Peyer's patch (tissue), 4 donors: ENCODE measurements at places on chromosomes 7 and 10. TPM values are rescaled to one million over a fixed set of nuclear protein-coding genes. Genes with fewer than 3 reads are reported as not detected.

- DNase-seq: peak; percentile 82
Measured at GRCh38 chr10:44325157-44325556, 59.7 kb downstream of the CXCL12 start.

- no peak for DNase-seq
Measured at GRCh38 chr10:2145926-2146478, 408.7 kb upstream of the ADARB2 start.

DNA sequence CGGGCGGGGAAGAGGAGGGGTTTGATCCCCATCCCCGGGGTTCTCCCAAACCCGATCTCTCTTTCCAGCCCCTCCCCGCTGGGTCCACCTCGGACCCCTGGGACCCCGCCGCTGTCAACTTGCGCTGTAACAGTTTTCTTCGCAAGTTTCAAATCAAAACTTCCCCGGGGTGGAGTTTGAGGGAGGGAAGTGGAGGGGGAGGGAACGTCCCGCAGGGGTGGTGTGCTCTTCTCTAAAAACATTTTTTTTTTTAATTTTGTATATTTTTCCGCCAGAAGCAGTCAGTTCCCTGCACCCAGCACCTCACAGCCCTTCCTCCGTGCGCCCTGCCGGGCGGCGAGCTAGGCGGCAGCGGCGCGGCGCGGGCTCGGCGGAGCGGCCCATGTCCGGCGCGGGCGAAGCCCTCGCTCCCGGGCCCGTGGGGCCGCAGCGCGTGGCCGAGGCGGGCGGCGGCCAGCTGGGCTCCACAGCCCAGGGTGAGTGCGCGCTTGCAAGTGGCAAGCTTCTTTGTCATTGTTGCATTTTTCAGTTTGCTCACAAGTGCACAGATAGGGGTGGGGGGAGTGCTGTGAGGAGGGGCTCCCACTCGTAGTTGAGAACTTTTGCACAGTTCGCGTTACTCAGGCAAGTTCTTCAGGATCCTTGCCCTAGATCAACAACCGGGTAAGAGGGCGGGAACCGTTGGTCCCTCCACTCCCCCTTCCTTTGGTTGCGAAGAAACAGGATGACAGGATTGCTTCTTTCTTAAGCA, 933 bp downstream of the MDFIC start:
- peak; percentile 74 for DNase-seq

DNA sequence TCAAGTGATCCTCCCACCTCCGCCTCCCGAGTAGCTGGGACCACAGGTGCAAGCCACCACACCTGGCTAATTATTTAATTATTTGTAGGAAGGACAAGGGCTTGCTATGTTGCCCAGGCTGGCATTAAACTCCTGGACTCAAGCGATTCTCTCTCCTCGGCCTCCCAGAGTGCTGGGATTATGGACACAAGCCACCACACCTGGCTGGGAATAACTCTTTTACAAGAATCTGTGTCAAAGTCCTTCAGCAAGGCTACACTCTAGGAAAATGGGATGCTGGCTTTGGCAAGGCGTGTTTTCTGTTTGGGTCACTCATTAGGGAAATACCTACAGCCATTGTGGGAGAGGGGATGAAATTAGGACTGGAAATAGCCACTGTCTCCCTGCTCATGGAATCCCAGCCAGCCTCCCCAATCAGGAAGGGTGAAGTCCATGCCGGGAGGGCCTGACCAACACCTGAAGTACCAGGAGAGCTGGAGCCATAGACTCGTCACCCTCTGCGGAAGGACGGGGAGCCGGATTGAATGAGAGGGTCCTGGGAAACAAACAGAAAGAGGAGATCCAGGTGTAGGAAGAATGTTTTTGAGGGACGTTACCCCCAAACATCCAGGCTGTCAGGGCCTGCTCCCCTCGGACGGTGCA, 72.2 kb upstream of the MYL10 start:
- DNase-seq: peak; percentile 77

- DNase-seq: no peak
Measured at GRCh38 chr7:119963654-119964053, 309.3 kb upstream of the KCND2 start.

- DNase-seq: no peak
Measured at GRCh38 chr7:105975770-105976417, 12.8 kb downstream of the CDHR3 start.

GRCh38 chr7:73328696-73329095, 735 bp downstream of the FKBP6 start:
- no peak for DNase-seq

DNA sequence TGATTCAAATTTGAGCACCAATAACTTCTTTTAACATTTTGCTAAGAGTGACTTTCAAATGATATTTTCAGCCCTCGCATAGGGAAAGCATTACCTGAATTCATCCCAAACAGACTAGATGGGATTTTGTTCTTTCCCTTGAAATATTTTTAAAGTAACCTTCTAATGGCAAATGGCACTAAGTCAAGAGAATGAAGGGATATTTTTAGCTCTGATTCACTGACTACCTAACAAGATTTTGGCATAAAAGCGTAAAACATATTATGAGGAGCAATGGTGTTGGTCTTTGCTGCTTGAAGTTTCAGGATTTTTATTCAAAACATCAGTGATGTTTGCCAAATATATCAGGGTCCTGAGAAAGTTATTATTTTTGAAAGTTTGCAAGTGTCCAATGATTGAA, 290.3 kb downstream of the CDK14 start:
- no peak for DNase-seq

- DNase-seq: no peak
Measured at GRCh38 chr10:14439451-14440259, 108.9 kb upstream of the FRMD4A start.

GRCh38 chr10:75126277-75126676, 14.8 kb downstream of the SAMD8 start:
- DNase-seq: no peak

GRCh38 chr10:120161111-120161510, 268.6 kb downstream of the SEC23IP start:
- no peak for DNase-seq

GRCh38 chr10:48255722-48256121, 18.8 kb downstream of the FRMPD2 start:
- no peak for DNase-seq

DNA sequence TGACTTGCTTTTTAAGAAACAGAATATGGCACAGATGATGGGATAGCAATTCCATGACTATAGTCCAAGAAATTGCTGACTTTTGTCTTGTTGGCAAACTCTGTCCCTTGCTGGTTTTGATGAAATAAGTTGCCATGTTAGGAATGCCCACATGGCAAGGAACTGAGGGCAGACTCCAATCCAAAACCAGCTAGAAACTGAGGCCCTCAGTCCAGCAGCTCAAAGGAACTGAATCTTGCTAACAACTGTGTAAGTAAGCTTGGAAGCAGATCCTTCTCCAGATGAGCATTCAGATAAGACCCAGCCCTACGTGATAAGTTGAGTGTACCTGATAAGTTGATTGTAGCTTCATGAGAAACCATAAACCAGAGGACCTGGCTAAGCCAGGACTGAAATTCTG, 64.3 kb upstream of the BMPER start:
- no peak for DNase-seq

GRCh38 chr10:110137142-110137545, 70.3 kb upstream of the MXI1 start:
- no peak for DNase-seq

- DNase-seq: no peak
Measured at GRCh38 chr10:126181626-126182025, 206.7 kb downstream of the ADAM12 start.

DNA sequence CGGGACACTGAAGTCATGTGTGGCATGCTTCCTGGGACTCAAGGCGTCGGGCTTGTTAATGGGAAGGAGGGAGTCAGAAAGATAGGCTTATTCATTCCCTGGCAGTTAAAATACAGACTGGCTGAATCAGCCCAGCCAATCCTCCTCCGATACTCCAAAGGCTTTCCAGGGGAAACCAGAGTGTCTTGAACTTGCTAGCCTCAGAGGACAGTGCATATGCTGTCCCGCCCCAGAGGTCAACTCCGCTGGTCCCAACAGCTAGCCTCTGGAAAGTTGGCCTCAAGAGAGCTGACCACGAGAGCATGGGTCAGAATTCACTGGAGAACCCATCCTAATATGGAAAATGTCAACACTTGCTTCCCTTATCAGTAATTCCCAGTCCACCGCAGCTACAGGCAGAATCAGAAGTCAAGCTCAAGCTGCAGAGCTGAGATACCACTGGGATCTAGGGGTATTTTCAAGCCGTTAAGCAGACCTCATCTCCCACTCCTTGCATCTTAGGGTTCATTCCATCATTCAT, 43.0 kb downstream of the ELMO1 start:
- DNase-seq: no peak

GRCh38 chr10:3432081-3432825, 259.7 kb upstream of the PITRM1 start:
- DNase-seq: no peak

- DNase-seq: peak; percentile 65
Measured at GRCh38 chr7:77537778-77538280, 734 bp downstream of the PTPN12 start.

- DNase-seq: no peak
Measured at GRCh38 chr10:65423043-65423442, 1502.8 kb upstream of the LRRTM3 start.

- DNase-seq: no peak
Measured at GRCh38 chr10:61989995-61990760, 88.7 kb downstream of the ARID5B start.

DNA sequence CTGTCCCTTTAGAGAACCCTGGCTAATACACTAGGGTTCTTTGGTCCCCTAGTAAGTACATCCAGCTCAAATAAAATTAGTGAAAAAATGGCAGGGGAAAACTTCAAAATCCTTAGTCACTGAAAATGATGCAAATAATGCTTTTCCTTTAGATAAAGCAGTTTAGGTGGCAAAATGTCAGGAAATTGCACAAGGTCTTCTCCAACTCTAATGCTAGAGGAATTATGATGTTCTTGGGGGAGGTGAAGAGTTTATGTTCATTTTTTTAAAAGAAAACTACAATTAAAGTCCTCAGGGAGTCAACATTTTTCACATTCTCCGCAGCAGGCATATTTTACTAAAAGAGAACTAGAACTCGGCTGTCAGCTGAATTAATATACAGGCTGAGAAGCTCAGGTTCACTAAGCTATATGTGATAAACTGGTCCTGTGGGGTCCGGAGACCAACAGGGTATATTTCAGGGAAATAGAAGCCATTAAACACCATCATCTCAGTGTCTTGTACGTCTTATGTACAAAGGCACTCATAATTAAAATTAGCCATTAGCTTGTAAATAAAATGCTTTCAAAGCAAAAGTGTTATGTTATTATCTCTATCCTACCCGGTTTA, 1164.7 kb upstream of the AUTS2 start:
- DNase-seq: no peak

DNA sequence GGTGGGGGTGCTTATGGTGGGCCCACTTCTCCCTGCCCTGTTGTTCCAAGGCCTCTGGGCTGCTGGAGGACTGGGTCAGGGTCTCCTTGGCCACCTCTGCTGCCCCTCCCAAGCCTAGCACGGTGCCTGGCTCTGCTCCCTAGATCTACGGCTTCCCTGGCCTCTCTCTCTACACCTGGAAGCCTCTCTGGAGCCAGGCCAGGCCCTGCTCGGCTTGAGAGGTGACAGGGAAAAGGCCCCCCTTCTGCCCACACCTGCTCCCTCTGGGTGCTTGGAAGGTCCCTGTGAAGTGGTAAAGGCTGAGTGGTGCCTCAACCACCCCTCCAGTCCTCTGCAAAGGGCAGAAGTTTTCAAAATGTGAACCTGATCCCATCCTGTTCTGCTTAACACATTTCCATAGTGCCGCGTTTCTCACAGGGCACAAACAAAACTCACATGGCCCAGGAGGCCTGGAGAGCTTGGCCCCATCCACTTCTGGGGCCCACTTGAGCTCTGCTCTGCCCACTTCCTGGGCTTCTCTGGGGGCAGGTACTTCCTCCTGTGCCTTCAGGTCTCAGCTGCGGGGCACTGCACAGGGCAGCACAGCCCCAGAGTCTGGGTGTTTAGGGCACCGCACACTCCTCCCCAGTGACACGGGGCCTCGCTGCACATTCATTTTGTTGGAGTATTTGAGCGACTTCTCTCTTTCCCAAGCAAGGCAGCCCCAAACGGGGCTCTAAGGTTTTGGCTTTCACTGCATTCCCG, 169.9 kb downstream of the PIP4K2A start:
- no peak for DNase-seq

DNA sequence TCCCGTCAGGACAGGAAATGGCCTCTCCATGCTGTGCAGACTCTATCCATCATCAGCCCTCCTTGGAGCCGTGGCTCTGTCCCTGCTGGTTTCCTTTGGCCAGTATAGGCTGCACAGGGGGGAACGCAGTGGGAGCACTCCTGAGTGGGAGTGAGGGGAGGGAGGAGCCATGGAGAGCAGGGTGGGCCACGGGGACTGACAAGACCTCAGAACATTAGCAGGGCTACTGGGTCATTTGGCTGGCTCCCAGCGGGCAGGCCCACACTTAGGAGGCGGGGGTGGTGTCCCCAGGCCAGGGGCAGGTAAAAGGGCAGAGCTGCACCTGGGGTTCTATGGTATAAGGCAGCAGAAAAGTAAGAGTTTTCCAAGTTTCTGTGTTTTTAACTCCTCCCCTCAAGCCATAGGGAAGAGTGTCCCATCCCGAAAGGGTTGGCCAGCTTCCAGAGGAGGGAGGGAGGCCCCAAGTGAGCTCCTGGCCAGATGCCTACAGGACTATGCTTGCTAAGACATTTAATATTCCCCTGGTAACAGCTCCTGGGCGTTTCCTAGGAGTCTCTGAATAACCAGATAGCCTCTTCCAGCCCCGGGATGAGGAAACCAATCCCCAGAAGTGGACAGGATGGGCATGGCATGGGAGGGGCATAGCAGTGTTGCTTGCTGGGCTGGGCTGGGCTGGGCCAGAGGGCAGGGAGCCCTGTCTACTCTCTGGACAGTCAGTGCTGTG, 5.5 kb upstream of the OPN4 start:
- DNase-seq: no peak

GRCh38 chr10:118911363-118911762, 118.2 kb upstream of the NANOS1 start:
- DNase-seq: no peak

GRCh38 chr10:101572785-101573184, 15.3 kb downstream of the POLL start:
- no peak for DNase-seq

DNA sequence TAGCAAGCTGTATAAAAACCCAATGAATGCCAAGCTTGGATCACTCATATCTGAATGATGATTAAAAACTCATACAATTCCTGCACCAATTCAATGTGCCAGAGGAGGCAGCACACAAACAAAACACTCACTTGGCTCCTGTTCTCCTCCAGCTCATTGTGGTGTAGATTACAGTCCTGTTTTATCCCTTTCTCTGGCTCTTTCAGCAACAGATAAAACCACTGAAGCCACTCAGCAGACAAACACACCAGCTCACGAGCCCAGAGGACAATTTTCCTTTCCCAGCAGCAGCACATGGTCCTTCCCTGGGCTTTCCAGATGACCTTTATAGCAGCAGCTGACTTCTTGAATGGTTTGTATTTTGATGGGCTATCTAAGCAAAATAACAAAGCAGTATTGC, 107.3 kb upstream of the STARD3NL start:
- no peak for DNase-seq

CFAP46 gene
- not detected for total RNA-seq

OR2A42 gene
- not detected for total RNA-seq

AGAP4 gene
- 50.5 TPM for total RNA-seq

MYL10 gene
- total RNA-seq: not detected

SMURF1 gene
- 17.2 TPM for total RNA-seq

ZNF467 gene
- 2.9 TPM for total RNA-seq

PRSS37 gene
- total RNA-seq: not detected

TMEM140 gene
- 38.2 TPM for total RNA-seq

RSPH10B2 gene
- not detected for total RNA-seq
